ENCODE measurements at places on chromosomes 12 and 14.

DNA sequence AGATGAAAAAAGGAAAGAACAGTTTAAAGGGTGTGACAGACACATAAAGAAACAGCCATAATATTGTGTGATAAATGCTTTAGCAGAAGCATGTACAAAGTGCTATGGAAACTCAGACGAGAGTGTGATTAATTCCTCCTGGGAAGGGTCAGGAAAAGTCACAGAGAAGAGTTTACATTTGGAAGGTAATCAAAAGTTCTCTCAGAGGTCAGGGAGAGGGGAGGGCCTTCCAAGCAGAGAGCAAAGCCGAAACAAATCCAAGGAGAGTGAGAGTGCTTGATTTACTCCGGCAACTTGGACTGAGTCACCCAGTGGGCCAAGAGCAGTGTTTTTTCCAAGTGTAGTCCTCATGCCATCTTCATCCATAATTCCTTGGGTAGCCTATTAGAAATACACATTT, 108.3 kb downstream of the IGF1 start:
- no peak for DNase-seq

DNA sequence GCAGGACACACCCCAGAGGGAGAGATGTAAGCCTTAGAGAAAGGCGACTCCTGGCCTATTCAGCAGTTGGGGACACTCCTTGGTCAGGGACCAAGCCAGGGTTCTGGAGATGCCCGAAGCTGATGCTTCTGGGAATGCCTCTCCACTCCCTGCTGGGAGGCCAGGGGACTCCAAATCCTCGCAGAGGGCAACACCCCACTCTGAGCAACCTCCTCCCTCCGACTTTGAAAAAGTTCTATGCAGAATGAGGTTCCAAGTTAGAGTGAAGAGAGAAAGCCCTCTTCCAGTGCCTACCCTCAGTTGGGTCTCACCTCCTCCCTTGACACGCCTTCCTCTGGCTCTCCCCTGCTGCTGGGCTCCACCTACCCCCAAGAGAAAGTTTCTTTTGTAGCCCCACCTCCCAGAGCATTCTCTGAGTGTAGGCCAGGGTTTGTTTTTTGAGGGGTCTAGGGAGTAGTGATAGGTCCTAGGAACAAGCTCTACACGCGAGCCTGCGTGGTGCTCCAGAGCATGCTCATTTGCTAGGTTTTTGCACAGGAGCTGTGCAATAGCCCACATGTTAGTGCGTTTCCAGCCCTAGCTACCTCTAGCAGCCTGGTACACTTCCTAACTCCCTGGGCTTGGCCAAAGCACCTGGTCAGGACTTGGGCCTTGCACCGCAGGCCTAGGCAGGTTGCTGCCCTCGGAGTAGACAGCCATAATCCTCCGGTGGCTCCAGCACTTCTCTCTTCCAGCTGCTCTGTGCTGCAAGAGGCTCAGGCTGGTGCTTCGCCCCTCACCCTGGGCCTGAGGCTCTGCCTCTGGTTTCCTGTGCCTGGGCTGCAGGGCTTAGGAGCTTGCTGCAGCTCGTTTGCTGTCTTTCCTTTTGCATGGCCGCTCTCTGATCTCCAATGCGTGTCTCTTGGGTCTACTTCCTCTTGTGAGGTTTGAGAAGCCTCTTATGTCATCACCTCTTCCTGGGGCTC, 590 bp upstream of the CEBPE start:
- DNase-seq = no peak

GRCh38 chr14:105605464-105606304, 79.3 kb downstream of the TMEM121 start:
- DNase-seq = no peak

DNA sequence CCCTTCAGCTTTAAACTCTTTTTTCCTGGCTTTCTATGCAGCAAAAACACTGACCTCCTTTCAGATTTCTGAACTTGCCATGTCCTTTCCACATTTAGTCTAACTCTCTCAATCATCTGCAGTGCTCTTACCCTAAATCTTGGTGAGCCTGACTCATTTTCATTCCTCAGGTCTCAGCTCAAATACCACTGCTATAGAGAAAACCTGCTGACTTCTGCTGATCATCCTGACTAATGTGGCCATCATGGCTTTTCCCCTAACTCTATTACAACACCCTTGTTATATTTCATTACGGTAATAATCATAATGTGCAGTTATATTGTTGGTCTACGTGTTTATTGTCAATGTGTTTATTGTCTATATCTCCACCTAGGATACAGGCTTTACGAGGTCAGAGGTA, 207.3 kb upstream of the OR4E1 start:
- no peak for DNase-seq

- DNase-seq = no peak
These were observed 227.7 kb upstream of the NPAS3 start for GRCh38 chr14:32710731-32711680.

DNA sequence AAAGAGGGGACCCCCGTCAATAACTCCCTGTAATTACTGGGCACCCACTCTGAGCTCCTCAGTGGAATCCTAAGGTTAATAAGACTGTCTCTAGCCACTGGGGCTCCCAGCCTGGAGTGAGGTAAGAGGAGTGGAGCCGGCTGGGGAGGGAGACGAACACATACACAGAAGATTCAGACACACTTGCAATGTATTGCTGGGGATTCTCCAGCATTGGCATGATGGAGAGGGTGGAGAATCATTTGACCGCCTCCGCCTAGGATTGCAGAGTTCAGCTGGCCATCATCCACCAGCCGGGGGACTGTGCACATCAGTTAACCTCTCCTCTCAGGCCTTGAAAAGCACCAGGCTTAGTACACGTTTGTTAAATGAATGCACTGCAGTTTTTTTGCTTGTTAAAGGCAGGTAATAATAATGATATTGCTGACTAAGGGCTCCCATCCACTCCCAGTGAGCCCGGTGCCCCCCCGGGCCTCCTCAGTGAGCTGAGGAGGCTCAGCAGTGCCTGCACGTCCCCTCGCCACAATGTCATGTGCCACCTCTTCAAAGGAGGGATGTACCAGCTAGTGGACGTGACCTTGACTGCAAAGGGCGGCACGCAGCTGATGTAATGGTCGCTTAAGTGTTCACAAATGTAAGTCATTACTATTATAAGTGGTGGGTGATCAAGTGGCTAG, 20.3 kb upstream of the FAIM2 start:
- DNase-seq = no peak

GRCh38 chr14:79852950-79853744, 358.2 kb downstream of the DIO2 start:
- no peak for DNase-seq

GRCh38 chr14:77040741-77041653, 12.5 kb upstream of the IRF2BPL start:
- DNase-seq = no peak

- DNase-seq = no peak
These were observed 22.8 kb upstream of the ANO2 start for GRCh38 chr12:5967645-5968415.

- DNase-seq = no peak
These were observed 29.3 kb upstream of the BATF start for GRCh38 chr14:75492832-75493591.

- DNase-seq = no peak
These were observed 297.9 kb downstream of the BCL11B start for GRCh38 chr14:98974113-98974512.

DNA sequence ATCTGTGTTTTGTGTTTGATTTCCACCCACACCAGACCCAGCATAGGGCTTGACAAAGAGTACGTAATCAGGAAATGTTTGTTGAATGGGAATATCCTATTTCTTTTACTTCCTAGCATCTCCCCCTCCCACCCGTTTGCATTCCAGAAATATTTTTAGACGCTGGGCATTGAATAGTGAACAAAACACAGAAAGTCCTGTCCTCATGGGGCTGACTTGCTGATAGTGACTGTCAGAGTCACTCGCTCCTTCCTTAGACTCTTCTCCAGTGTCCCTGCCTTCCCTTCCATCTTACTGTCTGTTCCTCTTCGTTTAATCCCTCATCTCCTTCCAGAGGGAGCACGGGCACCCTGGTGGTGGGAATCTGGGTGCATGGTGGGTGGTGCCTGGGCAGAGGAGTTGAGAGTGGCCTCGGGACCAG, 53.6 kb downstream of the SLC25A47 start:
- no peak for DNase-seq

Data from keratinocyte (primary cell).